BE2C (cell line): ENCODE measurements at places on chromosomes 6 and 20.

DNA sequence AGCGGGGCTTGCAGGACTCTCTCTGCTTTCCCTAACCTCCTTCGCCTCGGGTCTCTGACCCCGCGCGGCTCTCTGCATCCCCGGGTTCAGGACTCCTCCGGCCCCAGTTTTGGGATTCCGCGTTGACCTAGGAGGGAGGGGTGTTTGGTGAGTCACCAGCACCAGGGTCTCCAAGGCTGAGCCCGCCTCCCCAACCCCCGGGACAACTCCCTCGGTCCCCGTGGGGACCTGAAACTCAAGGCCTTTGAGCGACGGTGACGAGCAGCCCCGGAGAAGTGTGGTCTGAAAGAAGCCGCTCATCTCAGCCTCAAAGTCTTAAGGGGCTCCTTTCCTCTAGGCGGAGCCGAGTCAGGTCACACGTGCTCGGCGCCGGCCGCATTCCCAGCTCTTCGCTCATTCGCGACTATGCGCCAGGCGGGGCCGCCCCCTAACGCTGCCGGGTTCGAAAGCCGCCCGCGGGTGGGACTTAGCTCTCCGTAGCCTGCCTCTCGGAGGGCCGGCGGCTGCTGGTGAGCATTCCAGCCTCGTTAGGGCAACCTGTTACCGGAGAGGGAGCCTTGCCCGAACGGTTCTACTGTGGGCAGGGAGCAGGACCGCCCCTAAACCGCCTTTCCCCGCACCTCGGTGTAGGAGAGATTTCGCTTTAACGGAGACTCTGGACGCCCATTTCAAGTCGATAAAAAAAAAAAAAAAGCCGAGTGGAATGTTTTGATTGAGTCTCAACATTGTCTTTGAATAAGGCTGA is 3.0 kb upstream of the PRDM13 start:
- no peak for DNase-seq

DNA sequence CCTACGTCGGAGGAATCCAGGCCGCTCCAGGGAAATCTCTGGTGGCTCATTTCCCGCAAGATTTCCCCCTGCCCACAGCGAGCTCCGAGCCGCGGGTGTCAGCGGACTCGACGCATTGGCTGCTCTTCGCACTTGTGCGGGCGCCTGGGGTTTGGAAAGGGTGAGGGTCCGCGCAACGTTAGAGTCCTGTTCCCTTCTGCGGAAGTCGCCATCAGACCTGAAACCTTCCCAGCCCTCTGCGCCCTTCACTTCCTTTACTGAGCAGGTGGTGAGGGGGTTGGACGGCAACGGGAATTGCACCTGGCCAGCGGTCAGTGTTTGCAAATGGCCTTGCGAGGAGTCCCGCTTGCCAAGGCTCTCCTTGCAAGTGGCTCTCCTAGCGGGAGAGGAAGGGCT is 8.4 kb downstream of the PAX1 start:
- DNase-seq, result no peak

GRCh38 chr20:38143646-38144554 is 21.2 kb downstream of the TGM2 start:
- DNase-seq, result peak; percentile 32

GRCh38 chr6:3805448-3806123 is 43.6 kb upstream of the FAM50B start:
- no peak for DNase-seq

- no peak for DNase-seq
Observed at GRCh38 chr20:59055302-59055701, 12.7 kb upstream of the PRELID3B start.

GRCh38 chr6:90365565-90366219 is 69.0 kb upstream of the BACH2 start:
- DNase-seq, result no peak
